Activated CD8-positive, alpha-beta T cell treated with anti-CD3 and anti-CD28 coated beads, Interleukin-2, amount 10 ng/mL, durations not matched to agents 7 days and 5 days (primary cell): ENCODE measurements at places on chromosomes 2 and 18. TPM values are rescaled to one million over a fixed set of nuclear protein-coding genes. Genes with fewer than 3 reads are reported as not detected.

GRCh38 chr2:238483021-238483420, 56.3 kb downstream of the ASB1 start:
- no peak for DNase-seq

DNA sequence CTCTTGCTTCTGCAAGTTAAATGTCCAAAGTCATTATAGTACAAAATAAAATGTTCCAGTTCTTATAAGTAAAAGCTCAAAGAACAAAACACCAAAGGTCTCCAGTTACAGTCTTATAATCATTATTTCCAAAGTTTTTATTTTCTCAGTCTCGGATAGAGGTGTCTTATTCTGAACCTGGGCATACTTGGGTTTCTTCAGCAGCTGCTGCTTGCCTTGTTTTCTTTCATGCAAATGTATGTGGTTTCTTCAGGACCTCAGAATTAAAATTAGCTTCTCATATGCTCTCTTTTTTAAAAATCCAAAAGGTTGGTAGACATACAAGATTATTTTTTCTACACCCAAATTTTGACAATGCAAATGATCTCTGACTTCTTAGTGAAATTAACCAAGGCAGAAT, 383.0 kb downstream of the METTL4 start:
- no peak for DNase-seq

Gene PNKD
- 37.6 TPM for total RNA-seq

- no peak for DNase-seq
Observed at GRCh38 chr18:3397031-3397750, 52.8 kb upstream of the TGIF1 start.

GRCh38 chr2:68590702-68591101, 52.7 kb upstream of the PROKR1 start:
- DNase-seq: no peak

- DNase-seq: no peak
Observed at GRCh38 chr18:63140038-63140450, 179.5 kb downstream of the BCL2 start.

Gene CAPG
- total RNA-seq: 288 TPM

DNA sequence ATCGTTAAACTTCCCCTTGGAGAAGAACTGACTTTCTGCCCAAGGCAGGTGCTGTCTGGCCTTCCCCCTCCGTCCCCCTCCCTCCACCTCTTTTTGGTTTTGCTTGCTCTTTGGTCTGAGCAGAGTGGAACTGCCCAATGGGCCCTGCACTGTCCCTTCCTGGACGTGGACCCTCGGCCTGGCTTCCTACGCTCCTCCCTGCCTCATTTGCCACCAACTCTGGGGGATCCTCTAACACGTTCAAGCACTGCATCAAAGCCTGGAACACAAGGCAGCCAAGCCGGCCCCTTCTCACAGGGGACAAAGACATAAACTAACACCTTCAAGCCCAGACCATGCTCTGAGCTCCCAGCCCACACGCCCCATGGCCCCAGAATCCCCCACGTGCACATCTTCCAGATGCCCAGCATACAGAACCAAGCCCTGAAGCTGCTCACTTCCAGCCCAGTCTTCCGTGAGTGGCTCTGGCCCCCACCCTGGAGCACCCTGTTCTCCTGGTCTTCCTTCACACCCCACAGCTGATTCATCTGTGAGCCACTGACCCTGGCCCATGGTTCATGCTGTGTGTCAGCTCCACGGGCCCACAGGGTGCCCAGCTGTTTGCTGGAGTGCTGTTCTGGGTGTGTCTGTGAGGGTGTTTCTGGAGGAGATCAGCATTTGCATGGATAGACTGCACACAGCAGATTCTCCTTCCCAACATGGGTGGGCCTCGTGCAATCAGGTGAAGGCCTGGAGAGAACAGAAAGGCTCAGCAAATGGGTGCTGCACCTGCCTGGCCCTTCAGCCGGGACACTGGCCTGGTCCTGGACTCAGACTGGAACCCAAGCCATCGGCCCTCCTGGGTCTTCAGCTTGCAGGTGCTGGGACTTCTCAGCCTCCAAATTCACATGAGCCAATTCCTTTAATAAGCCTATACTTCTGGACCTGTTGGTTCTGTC, 247.1 kb upstream of the SALL3 start:
- no peak for DNase-seq
